NCI-H1417 (cell line): ENCODE measurements at places on chromosomes 1 and 21.
A peak's percentile ranks its signal among the peaks of the same experiment; 100 is the strongest.

DNA sequence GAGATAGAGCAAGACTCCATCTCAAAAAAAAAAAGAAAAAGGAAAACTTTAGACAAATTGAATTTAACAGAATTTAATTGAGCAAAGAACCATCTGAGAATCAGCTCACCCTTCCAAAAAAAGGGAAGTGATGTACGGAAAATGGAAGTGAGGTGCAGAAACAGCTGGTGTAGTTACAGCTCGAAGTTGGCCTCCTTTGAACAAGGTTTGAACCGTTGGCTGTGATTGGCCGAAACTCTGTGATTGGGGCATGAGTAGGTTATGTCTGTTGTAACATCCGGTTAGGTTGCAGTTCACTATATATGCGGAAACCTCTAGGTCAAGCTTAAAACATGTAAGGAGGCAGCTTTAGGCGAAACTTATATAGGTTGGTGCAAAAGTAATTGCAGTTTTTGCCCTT lies 97.9 kb upstream of the KIF26B start:
- no peak for DNase-seq

DNA sequence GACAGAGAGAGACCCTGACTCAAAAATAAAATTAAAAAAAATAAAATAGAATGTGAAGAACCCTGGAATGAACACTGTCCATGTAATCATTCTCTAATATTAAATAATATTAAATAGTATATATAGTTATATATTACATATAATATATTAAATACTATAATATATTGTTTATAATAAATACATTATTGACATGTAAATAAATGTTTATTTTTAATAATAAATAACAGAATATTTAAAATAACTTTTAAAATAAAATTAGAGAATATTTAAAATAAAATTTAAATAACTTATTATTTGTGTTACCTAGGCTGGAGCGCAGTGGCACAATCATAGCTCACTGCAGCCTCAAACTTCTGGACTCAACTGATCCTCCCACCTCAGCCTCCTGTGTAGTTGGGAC lies 32.1 kb downstream of the TRAF5 start:
- no peak for DNase-seq

GRCh38 chr1:184493987-184494388 lies 107.2 kb downstream of the C1orf21 start:
- DNase-seq: no peak

DNA sequence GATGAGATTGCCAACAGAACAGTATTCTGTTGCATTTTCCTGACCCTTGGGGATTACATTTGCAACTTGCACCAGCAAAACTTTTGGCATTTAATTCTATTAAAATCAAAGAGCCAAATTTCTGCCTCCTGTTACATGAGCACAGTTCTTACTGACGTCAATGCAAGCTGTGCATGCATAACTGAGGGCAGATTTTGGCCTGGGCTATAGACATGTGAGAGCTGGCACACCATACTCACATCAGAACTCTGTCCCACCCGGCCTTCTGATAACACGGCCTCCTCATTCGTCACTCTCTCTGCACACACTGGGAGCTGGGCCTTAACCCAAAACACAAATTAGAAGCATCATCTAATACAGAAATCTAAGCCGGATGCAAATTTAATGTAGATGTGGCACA lies 31.5 kb downstream of the PAPPA2 start:
- DNase-seq: no peak

DNA sequence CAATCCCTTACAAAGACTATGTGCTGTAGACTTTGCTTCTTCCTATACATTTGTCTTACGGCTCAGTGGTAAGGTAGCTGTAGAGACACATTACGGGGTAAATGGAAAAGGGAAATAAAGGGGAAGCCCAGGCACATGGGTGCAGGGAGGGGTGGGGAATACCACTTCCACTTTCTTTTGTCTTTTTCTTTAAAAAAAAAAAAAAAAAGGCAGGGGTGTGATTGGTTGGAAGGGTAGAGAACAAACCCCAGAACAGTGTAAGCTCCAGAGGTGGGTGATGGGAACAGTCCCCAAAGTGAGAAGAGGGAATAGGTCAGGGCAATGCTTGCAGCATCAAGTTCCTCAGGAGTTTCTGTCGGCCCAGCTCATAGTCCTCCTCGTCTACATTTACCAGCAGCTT lies 3.9 kb downstream of the NIT1 start:
- no peak for DNase-seq

DNA sequence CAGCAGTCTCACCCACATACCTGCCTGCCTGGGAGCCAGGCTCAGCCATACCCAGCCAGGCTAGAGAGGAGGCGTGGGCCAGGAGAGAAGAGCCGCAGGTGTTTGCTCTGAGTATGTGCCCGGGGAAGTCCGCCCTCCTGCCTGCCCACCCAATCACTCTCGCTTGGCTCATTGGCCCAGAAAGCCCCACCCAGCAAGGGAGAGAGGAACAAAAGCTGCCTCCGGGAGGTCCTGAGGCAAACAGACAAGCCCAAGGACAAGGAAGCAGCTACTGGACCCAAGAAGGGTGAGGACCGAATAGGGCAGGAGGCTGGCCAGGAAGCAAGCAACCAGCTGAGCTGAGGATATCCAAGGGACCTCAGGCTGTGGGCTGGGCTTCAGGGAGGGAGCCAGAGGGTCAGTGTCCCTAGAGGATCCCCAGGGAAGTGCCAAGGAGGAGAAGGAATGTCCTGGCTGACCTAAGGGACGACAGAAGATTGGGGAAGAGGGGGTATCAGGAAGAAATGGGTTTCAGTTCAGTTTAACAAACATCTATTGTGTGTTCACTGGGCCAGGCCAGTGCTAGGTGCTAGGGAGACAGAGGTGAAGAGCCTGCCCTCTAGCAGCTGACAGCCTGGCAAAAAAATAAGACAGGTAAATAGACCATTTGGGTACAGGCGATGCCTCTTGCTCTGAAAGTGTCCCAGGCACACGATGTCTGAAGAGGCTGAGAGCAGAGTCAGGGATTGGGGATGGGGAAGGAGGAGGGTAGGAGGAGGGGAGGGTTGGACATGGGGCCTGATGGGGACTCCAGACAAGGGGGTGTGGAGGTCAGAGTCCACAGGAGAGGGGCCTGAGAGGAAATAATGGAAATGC lies at the start of gene GJB4:
GJB4 (plus strand) TSS at position 238 of the 855 bp plus-strand sequence. CDS start 1,515 bp downstream, outside the sequence.
- no peak for DNase-seq

DNA sequence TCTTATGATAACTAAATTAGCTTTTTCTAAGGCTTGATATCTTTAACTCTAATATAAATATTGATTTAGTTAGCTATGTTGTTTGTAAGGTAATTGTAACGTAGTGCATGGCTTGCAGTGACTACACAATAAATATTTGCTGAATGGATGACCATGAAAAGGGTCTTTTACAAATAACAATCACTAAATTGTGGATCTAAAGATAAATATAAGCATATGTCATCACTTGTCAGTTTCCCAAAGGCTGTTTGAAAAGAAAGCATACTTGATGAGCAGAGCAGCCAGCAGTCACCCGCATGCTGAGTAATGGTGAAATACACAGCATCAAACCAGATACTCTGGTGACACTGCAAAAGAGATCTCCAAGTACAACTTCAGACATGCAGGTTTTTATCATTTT lies 92.5 kb upstream of the FMN2 start:
- peak; percentile 79 for DNase-seq

GRCh38 chr1:218916720-218917119 lies 257.0 kb upstream of the LYPLAL1 start:
- DNase-seq: no peak

DNA sequence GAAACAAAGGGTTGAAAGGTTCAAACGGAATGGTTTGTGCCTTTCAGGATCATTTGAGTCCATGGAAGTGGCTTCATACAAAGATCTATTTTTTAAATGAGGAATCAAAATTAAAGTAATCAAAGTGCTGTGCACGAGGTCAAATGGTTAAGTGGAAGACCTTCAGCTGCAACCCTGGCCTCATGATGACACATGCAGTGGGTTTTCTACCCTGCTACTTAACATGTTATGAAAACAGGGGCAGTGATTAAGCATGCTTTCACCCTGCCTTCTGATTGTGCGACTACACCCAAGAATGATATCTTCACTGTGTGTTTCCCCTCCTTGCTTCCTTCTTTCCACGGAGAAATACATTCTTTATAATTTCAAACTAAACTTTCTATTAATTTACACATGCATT lies 604.2 kb downstream of the LRRIQ3 start:
- no peak for DNase-seq

DNA sequence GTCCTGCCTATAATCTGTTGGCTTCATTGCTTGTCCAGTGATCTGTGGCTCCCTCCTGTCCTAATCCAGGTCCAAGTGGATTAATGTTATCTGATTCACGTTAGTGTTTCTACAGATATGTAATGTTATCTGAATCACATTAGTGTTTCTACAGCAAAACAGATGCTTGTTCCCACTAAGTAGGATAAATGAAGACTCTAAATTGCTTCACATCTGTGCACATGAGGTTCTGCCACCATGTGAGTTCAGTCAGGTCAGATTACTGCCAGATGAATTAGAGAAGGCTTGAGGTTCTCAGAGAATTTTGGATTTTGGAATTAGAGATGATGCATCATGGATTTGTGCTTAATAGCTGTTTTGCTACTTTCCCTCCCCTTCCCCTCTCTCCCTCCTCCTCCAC lies 13.2 kb downstream of the DISC1 start:
- no peak for DNase-seq
